Mesothelial cell of epicardium (in vitro differentiated cells): ENCODE measurements at places on chromosomes 2 and 18. TPM values are rescaled to one million over a fixed set of nuclear protein-coding genes. Genes with fewer than 3 reads are reported as not detected.

DNA sequence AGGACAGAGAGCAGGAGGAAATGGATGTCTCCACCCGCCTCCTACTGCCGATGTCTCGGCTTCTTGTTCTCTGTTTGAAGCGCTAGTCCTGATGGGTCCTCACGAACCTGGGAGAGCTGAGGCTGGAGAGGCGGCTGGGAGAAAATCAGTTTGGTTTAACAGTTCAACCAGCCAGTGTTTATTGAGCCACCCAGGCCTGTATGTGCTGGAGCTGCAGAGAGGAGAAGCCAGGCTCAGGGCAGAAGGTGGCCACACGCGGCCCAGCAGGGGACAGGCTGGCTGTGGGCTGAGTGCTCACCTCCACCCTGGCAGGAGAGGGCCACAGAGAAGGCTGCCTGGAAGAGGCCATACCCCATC, 202.1 kb downstream of the CYP26B1 start:
- DNase-seq, result no peak
- H3K27me3 ChIP-seq, result no peaks in the 10 kb centered on the region
- H3K4me3 ChIP-seq, result no peak overlapping the region
- H3K36me3 ChIP-seq, result no peaks in the 10 kb centered on the region

DNA sequence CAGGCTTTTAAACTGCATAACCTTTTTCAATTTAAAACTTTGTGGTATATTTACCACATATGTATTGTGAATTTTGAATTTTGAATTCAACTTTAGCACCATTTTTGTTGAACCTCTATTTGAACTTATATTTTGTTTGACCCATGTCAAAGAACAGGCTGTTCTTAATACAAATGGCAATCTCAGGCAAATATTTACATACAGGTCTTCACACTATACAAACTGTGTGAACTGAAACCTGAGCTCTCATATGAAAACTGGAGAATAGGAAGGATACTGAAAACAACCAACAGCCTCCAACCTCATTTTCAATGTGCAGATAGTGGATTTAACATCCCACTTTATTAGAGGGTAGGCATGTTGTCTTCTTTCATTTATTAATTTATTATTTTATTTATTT, 491.8 kb downstream of the KCNJ3 start:
- peaks cover 8% of the 10 kb centered on the region for H3K4me1 ChIP-seq
- H3K36me3 ChIP-seq, result no peaks in the 10 kb centered on the region
- no peak for DNase-seq
- H3K27me3 ChIP-seq, result no peaks in the 10 kb centered on the region

PLB1 gene
- 1.1 to 2.2 TPM (median 1.2 TPM) in 3 replicates for total RNA-seq

RPL37A gene
- total RNA-seq, result 2,728 to 2,928 TPM (median 2,867 TPM) in 3 replicates

- no peak for DNase-seq
- peaks cover 10% of the 10 kb centered on the region for H3K4me1 ChIP-seq
- no peak overlapping the region for H3K27ac ChIP-seq
- H3K27me3 ChIP-seq, result peaks cover 5% of the 10 kb centered on the region
- no peak overlapping the region for H3K4me3 ChIP-seq
Observed at GRCh38 chr2:179349670-179350303, 85.2 kb upstream of the SESTD1 start.

ACKR3 gene
- 70.6 to 78.7 TPM (median 77.6 TPM) in 3 replicates for total RNA-seq

GRCh38 chr2:214934006-214934405, 124.5 kb upstream of the BARD1 start:
- no peak for DNase-seq
- H3K27ac ChIP-seq, result no peak overlapping the region

TMEM127 gene
- total RNA-seq, result 30.1 to 36.2 TPM (median 32.5 TPM) in 3 replicates

NEURL3 gene
- total RNA-seq, result 0.13 TPM in 1 of 3 replicates, not detected in the others

DNA sequence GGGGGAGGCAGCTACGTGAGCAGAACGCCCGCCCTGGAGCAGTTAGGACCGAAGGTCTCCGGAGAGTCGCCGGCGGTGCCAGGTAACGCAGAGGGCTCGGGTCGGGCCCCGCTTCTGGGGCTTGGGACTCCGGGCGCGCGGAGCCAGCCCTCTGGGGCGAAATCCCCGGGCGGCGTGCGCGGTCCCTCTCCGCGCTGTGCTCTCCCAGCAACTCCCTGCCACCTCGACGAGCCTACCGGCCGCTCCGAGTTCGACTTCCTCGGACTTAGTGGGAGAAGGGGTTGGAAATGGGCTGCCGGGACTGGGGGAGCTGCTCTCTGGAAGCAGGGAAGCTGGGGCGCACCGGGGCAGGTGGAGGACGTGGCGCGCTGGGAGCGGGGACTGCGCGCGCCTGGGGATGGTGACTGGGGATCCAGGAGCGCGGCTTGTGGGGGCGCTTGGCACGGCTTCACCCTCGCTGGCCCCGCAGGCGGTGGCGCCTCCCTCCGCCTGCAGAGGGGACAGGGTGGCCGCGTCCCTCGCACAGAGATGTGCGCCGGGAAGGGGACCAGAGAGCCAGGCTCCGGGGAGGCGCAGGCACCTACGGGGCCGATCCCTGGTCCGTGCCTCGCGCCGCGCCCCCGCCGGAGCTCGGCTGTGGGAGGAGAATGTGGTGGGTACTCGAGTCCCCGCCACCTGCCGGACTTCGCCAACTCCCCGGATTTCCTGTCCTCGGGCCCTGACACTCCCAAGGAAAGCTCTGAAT, 688 bp downstream of the CDH20 start:
- peaks cover 63% of the 10 kb centered on the region for H3K27me3 ChIP-seq
- H3K36me3 ChIP-seq, result no peaks in the 10 kb centered on the region
- H3K4me3 ChIP-seq, result peak overlapping the region; percentile 76
- H3K4me1 ChIP-seq, result peaks cover 28% of the 10 kb centered on the region
- no peak overlapping the region for H3K27ac ChIP-seq
- peak; percentile 24 for DNase-seq

NAT8 gene
- total RNA-seq, result not detected in 3 replicates

GRCh38 chr2:197028230-197028629, 101.7 kb upstream of the PGAP1 start:
- H3K27me3 ChIP-seq, result no peaks in the 10 kb centered on the region
- no peak for DNase-seq
- no peak overlapping the region for H3K27ac ChIP-seq
- H3K36me3 ChIP-seq, result no peaks in the 10 kb centered on the region
- peaks cover 2% of the 10 kb centered on the region for H3K4me1 ChIP-seq
- H3K4me3 ChIP-seq, result no peak overlapping the region

SATB2 gene
- 3.4 to 4.0 TPM (median 3.8 TPM) in 3 replicates for total RNA-seq

- H3K27me3 ChIP-seq, result no peaks in the 10 kb centered on the region
- no peak for DNase-seq
- no peaks in the 10 kb centered on the region for H3K36me3 ChIP-seq
- no peak overlapping the region for H3K27ac ChIP-seq
- H3K4me1 ChIP-seq, result peaks cover 32% of the 10 kb centered on the region
Observed at GRCh38 chr2:42851740-42852250, 59.4 kb upstream of the HAAO start.

DNA sequence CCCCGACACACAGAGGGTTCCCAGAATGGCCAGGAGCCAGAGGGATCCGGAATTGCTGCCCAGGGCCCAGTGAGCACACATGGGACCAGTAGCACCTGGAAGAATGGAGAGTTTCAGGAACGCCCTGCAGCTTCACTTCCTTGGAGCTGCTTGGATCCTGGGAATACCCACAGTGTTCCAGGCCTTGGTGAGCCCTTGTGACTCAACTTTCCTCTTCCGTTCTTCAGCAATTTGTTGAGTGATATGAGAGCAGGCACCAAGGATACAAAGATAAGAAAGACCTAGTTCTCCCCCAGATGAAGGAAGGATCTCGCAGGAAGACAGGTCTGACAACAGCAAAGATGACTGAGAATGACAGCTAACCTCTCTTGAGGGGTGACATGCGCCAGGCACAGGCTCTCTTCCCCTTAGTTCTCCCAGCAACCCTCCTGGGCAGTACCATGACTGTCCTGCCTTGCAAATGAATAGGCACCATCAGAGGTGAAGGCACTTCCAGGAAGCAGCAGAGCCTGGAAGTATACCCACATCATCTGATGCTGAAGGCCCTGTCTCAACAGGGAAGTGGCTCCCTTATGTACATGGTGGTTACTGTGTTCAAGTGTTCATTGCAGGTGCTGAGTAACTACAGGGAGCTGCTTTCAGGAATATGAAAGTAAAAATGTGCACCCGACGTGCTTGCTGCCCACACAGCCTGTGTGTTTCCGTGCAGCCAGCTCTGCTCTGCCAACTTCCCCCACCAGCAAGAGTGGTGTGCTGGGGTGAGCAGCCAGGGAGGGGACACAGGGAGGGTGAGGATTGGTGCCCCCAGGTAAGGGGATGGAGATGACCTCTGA, 116.2 kb downstream of the STPG4 start:
- no peak overlapping the region for H3K4me3 ChIP-seq
- peaks cover 49% of the 10 kb centered on the region for H3K4me1 ChIP-seq
- H3K27ac ChIP-seq, result no peak overlapping the region
- no peaks in the 10 kb centered on the region for H3K27me3 ChIP-seq
- no peak for DNase-seq

DNA sequence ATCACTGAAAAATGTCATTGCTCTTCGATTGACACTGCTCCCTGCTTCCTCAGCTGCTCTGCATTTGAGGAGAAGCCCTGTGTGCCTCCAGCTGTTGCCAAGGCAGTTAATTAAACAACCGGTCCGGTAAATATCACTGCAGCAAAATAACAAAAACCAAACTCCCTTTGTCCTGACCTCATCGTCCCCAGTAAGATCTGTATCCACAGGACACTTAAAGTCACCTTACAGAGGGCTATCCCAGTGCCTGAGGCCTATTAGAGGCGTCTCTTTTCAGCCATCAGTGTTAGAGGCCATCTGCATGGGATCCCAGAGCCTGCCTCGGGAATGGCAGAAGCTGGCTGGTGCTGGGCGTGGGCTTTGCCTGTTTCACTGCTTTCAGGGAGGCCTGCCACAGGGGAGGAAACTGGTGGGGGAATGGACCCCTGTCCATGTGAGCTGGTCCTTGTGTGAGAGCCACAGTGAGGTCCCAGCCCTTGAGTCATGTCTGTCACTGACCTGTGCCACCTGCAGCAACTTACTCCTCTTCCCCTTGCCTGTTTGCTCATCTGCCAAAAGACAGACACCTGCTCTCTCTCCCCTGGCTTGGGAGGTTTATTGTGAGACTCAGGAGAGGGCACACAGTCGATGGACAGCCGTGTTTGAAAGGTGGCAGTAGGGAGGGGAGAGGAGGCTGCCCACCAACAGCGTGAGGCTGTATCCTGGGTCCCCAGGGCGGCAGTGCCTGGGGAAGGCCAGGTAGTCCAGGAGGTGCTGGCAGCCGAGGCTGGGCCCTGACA, 117.7 kb upstream of the MCFD2 start:
- DNase-seq, result no peak
- no peak overlapping the region for H3K4me3 ChIP-seq
- peaks cover 44% of the 10 kb centered on the region for H3K4me1 ChIP-seq

GRCh38 chr2:62972601-62973000, 78.0 kb upstream of the OTX1 start:
- DNase-seq, result no peak
- H3K27ac ChIP-seq, result no peak overlapping the region
- no peak overlapping the region for H3K4me3 ChIP-seq
- no peaks in the 10 kb centered on the region for H3K4me1 ChIP-seq
